ENCODE measurements at places on chromosomes 6 and 20. TPM values are rescaled to one million over a fixed set of nuclear protein-coding genes. Genes with fewer than 3 reads are reported as not detected.

- DNase-seq, result no peak
Observed at GRCh38 chr6:93735099-93735498, 315.7 kb upstream of the EPHA7 start.

- no peak for DNase-seq
Observed at GRCh38 chr6:72621291-72622093, at the start of gene KCNQ5. Gene KCNQ5, plus strand, starts transcription at chr6:72622064.

DNA sequence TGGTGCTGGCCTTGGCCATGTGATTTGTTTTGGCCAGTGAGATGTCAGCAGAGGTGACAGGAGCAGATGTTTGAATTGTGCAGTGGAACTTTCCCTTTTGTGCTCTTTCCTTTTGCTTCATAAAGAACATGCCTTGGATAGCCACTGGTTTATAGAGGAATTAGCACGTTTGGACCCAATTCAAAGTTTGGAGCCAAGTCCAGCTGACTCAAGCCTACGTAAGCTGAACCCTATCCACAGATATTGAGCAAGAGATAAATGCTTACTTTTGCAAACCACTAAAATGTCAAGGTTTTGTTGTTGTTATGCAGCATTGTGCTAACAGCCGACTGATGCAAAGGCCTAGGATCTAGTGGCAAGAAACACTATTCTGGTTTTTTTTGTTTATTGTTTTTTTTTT, 230.9 kb upstream of the CITED2 start:
- no peak for DNase-seq

GRCh38 chr6:31171931-31172905, 1.7 kb upstream of the POU5F1 start:
- DNase-seq, result no peak

The BEND6 gene
- total RNA-seq, result 4.0 TPM

The OXT gene
- total RNA-seq, result not detected

GRCh38 chr6:17100806-17101205, 1.0 kb upstream of the STMND1 start:
- no peak for DNase-seq

- no peak for DNase-seq
Observed at GRCh38 chr6:52529311-52529710, 47.5 kb downstream of the TRAM2 start.

DNA sequence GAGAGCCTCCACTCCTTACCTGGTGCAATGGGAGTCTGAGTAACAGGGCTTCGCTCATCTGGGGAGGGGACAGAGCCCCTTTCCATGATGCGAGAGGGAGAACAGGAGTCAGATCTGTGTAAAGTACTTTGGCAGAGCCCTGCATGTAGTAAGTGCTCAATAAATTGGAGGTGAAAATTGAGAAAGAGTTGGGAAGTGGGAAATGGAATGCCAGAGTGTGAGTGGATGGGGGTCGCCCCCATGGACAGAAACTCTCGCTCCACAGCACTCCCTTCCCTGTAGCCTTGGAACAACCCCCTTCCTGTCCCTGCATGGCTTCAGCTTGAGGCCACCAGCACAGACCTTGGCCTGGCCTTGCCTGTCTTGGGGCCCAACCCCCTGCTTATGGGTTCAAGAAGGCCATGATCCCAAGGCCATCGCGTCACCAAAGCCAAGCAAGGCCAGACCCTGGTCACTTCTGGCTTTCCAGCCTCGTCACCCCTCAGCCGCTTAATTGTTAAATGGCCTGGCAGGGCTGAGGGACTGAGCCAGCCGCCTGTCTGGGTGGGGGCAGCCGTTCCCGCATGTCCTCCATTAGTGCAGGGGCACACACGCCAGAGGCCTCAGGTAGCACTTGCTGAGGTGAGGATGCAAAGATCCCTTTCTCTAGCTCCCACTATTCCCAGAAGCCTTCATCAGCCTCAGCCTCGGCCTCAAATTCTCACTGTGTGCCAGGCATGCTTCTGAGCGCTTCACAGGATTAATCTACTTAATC, 93.7 kb upstream of the PTPN1 start:
- DNase-seq, result no peak

The NEU1 gene
- 15.1 TPM for total RNA-seq

The TMEM217 gene
- 0.98 TPM for total RNA-seq

DNA sequence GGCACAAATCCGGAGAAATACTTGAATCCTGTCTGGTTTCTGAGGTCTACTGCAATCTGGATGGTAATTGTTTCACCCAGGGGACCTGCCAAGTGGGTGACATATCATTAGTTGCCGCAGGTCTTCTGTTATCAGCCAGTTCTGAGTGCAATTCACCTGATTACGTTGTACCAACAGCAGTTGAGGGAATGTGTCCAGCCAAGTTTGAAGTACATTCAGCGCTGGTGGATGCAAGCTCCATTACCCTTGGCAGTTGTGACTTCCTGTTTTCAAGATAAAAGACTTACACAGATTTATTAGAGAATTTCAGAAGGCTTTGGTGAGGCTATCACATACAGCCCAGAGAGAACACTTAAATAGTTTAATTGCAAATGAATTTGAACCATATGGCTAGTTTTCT, 42.8 kb downstream of the FNDC1 start:
- no peak for DNase-seq

DNA sequence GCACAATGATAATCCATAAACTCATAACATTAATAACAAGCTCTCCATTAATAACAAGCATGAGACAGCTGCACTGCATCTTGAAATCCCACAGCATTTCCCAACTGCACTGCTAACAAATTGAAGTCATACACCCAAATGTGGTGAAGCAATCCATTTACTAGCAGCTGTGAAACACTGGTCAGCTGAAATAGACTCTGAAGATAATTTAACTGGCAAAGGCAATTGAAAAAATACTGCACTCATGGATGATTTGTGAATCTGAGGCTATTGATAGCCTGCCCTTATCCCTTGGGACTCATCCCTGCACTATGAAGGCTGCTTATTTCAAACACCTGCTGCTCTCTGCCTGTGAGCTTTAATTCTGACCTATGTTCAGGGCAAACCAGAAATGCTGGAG, 49.1 kb upstream of the PLCB1 start:
- no peak for DNase-seq

- no peak for DNase-seq
Observed at GRCh38 chr6:106628658-106629102, 618 bp downstream of the RTN4IP1 start.

GRCh38 chr6:79954849-79955248, 7.5 kb upstream of the ELOVL4 start:
- DNase-seq, result no peak

The LGSN gene
- 0.30 TPM for total RNA-seq

The KIAA0408 gene
- 0.25 TPM for total RNA-seq

DNA sequence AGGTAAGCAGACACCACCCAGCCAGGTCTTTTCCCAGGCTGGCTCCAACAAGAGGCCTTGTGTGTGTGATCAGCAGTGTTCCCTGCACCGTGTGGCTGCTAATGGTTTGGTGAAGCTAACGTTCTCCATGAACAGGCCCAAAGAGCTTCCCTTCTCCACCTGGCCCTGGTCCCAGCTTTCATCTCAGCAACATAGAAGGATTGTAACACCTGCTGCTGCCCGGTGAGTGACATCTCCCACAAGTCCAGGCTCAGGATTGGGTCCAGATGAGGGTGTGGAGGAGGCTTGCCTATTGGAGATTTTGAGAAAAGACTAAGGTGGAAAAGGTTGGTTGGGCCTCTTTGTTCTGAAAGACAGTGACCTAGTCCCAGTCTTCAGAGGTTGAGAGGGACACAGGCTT, 89.6 kb downstream of the TMEM242 start:
- no peak for DNase-seq

The RHAG gene
- total RNA-seq, result 0.57 TPM

- DNase-seq, result no peak
Observed at GRCh38 chr20:41170386-41171105, 33.2 kb downstream of the PLCG1 start.

- no peak for DNase-seq
Observed at GRCh38 chr6:166955121-166955864, 1.1 kb downstream of the RNASET2 start.

The TAGAP gene
- total RNA-seq, result 0.30 TPM

The SPTLC3 gene
- not detected for total RNA-seq

DNA sequence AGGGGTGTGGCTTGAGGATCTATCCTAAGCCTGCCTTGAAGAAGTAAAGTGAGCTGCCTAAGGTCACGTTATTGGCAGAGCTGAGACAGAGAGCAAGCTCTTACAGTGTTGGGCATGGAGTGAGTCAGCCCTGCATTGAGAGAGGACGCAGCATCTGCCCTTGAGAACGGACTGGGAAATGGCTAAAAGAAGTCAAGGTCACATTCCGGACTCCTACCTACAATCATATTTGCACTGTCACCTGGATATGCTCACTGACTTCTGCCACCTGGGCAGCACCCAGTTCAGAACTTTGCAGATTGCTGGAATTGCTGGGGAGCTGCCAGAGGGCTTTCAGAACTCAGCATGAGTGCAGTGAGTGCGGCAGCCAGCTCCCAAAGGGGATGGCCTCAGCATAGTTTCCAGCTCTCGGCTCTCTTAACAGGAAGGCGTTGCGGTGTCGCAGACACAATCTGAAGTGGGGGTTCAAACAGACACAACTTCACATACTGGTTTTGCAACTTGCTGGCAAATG, 199.3 kb upstream of the SGK1 start:
- no peak for DNase-seq

The GNMT gene
- total RNA-seq, result 0.57 TPM

DNA sequence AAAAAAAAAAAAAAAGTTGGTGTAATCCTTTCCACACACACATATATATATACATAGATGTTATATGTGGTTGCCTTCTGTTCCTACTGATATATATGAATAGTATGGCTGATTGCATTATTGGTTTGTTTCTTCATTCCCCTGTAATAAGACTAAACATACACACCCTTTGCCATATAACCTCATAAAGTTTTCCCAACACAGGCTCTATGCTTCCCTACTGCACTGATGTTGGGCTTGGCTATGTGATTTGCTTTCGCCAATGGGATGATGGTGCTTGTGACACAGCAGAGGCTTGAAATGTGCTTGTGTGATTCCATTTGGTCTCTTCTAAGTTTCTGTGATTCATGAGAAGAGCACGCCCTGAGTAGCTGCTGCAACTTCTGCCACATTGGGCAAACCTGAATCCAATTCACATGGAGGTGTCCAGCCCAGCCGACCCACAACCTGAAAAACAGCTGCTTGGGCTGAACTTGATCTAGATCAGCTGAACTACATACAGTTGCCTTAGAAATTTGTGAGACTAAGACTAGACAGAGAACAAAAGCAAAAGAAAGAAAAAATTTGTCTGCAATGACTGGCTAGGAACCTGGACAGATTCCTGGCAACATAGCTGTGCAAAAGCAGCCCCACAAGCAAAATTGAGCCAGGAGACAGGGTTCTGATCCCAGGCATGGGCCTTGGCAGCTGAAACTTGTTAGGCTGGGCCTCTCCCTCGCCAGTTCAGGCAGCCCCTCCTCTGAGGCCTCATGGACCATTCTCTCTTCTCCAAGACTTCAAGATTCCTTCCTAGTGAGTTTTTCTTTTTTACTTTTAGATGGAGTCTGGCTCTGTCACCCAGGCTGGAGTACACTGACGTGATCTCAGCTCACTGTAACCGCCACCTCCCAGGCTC, 13.4 kb upstream of the TBC1D20 start:
- no peak for DNase-seq

DNA sequence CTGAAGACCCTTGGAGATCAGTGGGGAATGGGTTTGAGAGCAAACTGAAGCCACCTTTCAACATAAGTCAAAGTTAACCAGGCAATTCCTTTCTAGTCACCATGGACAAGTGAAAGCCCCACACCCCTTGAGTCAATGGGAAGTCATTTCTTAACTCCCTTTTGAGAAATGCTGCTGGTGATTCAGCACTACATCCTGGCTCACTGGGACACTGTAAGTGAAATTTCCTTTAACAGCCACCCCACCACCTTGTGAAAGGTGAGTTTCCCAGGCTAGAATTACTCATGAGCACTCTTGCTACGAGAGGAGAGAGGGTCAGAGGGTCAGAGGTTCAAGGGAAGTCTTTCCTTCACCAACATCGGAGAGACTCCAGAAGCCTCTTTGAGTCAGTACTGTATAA, 93.3 kb upstream of the MARCKS start:
- DNase-seq, result peak; percentile 22

GRCh38 chr6:26217714-26218075, 130.5 kb downstream of the HFE start:
- DNase-seq, result no peak

- DNase-seq, result no peak
Observed at GRCh38 chr6:112304680-112305079, 42.5 kb upstream of the RFPL4B start.

DNA sequence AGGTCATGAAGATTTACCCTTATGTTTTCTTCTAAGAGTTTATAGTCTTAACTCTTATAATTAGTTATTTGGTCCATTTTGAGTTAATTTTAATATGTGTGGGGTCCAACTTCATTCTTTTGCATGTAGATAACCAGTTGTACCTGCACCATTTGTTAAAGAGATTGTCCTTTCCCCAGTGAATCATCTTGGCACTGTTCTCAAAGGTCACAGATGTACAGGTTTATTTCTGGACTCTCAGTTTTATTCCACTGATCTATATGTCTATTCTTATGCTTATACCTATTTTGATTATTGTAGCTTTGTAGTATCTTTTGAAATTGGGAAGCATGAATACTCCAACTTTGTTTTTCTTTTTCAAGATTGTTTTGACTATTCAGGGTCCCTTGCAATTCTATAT, 44.1 kb downstream of the ZHX3 start:
- DNase-seq, result no peak

- no peak for DNase-seq
Observed at GRCh38 chr6:34571388-34571787, 15.3 kb upstream of the SPDEF start.

DNA sequence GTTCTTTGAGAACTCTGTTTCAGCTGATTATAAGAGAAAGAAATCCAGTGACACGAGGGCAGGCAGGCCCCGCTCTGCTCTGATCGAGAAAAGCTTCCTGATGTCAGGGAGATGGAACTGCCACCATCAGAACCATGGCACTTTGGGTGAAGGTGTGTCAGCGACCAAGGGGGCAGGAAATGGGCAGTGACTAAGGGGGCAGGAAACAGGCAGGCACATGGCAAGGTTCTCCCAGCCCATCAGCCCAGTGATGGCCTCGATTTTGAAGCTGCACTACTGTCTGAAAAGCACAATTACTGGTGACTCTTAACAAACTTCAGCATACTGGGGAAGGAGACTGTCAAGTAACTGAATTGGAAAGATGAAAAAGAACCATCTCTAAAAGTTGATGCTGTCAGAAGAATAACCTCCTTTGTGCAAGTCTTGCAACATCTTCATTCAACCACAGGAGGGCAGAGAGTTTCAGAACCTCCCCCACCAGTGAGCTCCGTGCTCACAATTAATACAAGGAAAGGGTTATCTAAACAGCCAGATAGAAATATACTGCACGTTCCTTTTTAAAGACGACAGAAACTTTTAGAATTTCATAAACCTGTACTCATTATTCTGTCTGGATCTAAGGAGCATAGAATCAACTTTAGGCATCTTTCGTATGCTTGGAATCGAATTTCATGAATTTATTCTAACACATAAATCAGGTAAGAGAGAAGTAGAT, 39.1 kb downstream of the TMX4 start:
- peak; percentile 23 for DNase-seq

DNA sequence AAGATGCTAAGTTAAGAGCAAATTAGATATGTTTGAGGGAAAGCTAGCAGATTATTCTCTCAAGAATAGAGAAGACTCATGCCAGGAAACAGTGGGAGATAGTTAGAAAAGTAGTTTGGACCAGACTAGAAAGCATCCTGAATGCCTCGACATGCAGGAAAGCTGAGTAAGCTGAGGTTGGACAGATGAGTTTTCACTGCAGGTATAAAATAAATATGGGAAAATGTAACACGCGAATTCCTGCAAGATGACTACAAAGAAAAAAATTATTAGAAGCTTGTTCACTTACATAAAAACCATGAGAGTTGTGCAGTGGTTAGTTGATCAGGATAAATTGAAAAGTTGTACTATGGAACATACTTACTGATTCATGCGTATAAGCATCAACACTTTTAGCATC, 484.2 kb upstream of the MANEA start:
- no peak for DNase-seq

GRCh38 chr20:23586735-23587525, 18.6 kb upstream of the CST9L start:
- DNase-seq, result no peak
